NCI-H524 (cell line): ENCODE measurements at places on chromosomes 6 and 20.

GRCh38 chr6:168229368-168229752, 90.2 kb downstream of the DACT2 start:
- no peak for DNase-seq

DNA sequence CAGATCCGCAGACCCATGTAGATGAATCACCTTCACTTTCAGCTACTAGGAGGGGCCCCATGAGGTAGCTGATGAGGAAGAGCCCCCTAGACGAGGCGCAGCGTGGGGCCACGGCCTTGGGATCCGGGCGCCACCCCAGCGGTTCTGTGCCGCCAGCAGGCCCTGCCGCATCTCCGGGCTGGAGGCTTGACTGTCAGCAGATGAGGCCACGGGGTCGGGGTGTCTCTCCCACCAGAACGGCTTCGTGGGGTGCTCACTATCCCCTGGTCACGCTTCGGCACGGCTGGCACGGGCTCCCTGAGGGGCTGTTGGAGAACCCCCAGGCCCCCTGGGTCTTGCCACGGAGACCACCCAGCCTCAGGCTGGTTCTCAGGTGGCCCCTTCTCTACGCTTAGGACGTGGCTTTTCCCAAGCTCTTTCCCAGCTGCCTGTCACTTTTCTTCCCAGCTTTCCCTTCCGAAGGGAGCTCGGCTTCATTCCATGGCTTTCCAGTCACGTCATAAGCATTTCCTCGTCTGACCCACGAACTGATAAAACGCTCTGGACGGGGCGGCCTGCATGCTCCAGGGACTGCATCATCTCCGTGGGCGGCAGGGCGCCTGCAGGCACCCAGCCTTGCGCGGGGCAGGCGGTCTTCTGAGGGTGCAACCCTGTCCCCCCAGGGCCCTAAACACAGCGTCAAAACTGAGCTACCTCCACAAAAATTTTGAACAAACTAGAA, 85.9 kb downstream of the THBS2 start:
- no peak for DNase-seq

DNA sequence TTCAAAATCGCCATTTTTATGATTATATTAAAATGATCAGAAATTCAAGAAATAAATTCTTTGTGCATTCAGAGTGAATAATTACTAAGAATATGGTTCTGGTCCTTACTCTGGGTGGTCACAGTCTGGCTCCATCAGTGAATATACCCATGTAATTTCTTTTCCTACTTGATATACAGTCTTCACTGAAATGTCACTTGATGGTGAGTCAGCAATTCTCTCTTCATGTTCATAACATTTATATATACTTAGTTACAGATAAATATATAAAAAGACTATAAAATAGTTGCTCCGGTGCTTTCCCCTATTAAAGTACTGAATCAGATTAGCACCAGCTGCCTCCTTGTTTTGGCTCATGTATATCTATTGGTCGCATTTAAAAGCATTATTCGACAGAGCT, 56.4 kb upstream of the MTRF1L start:
- no peak for DNase-seq

DNA sequence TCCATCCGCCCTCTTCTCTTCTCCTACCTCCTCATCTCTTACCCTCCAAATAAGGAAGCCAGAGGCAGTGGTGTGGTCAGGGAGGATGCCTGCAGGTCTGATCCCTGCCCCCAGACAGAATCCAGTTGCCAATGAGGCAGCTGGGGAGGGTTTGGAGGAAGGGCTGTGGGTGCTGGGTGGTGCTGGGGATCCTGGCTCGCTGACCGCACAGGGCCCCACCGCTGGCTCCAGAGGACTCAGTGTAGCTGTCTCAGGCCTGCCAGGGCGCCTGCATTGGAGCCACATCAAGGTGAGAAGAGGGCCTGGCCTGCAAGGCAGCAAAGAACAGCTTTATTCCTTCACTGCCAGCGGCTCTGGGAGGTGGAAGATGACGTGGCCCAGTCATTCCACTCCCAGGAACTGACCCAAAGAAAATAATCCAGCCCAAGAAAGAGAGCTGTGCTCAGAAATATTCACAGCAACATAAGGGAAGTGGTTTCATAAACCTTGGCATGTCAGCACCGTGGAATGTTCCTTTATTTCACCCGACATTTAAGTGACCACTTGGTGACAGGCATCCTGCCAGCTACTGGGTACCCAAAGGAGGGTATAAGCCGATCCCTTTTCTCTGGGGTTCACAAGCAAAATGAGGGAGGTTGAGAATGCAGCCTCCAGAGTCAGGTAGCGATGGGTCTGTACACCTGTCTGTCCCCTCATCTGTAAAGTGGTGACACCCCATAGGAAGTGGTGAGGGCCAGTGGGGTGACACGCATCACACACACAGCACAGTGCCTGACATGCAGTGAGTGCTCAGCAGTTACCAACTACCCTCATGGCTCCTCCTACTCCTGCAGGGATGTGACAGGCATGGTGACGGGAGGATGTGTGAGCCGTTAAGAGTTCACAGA, 125.1 kb downstream of the SNX5 start:
- DNase-seq, result no peak

- DNase-seq, result no peak
These were observed 203.3 kb downstream of the RNGTT start for GRCh38 chr6:88760091-88760490.
